Activated CD8-positive, alpha-beta memory T cell treated with anti-CD3 and anti-CD28 coated beads for 48 hours (primary cell): ENCODE measurements at places on chromosomes 3 and 15.

GRCh38 chr3:184238246-184238818 lies 8.9 kb downstream of the VWA5B2 start:
- DNase-seq, result no peak

GRCh38 chr3:134931045-134931785 lies 136.2 kb downstream of the EPHB1 start:
- DNase-seq, result no peak

- no peak for DNase-seq
Measured at GRCh38 chr15:51580385-51580784, 42.2 kb downstream of the DMXL2 start.

DNA sequence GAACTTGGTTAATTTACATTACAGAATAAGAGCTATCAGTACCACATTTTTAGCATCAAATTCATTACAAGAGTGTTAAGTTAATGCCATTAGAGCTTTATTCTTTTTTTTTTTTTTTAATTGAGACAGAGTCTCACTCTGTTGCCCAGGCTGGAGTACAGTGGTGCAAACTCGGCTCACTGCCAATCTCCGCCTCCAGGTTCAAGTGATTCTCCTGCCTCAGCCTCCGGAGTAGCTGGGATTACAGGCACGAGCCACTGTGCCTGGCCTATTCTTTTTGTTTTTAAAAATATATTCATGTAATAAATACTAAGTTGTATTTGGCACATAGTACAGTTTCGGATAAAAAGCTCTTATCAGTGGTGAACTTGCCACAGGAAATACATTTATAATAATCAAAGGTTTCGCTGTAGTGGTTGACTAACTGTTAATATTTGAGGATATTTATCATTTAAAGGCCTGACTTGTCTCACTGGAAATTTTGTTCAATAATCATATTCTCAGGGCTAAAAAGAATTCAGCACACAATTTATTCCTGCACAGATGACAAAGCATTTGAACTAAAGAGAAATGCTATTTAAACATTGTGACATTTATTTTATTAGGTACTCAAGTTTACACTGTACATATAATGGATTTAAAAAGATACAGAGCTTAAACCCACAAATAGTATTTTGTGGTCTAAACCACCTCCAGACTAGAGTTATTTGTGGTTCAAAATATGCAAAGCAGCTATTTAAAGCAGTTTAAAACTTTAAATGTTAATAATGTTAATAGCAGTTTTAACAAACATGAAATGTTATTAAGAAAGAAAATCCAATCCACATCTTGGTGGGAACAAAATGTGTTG lies 6.1 kb upstream of the LEKR1 start:
- DNase-seq, result no peak

DNA sequence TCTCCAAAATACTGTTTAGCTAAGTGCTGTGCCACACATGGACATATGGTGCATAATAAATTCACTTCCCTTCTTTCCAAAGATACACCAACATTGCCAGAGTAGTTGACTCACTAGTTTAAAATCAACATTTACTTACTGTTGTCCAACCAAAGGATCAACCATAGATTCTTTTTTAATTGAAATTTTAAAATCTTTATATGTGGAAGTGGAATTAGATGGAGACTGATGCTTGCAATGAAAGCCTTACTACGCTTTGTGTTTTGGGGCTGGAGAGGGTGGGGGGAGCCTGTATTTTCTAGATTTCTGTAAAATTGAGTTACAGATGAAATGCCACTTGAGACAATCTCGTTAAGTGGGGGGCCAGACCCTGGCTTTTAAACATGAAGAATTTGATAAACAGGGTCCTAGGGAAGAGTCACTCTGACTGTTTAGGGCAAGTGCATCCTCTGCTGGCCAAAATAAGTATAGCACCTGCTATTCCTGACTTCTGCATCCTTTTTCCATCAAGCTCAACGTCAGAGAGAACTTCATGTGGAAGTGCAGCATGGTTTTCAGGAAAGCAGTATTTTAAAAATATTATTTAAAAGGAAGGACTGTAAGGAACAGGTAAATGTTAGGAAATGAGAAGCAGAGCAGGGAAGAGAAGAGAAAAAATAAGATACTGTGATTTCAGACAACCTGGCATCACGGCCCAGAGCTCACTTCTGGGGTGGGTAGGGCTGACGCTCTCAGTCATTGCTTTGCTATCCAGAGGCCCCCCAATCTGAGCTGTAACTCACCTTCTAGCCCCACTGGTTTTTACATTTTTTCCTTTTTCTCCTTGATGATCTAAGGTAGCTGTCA lies 76.7 kb downstream of the BOC start:
- no peak for DNase-seq

DNA sequence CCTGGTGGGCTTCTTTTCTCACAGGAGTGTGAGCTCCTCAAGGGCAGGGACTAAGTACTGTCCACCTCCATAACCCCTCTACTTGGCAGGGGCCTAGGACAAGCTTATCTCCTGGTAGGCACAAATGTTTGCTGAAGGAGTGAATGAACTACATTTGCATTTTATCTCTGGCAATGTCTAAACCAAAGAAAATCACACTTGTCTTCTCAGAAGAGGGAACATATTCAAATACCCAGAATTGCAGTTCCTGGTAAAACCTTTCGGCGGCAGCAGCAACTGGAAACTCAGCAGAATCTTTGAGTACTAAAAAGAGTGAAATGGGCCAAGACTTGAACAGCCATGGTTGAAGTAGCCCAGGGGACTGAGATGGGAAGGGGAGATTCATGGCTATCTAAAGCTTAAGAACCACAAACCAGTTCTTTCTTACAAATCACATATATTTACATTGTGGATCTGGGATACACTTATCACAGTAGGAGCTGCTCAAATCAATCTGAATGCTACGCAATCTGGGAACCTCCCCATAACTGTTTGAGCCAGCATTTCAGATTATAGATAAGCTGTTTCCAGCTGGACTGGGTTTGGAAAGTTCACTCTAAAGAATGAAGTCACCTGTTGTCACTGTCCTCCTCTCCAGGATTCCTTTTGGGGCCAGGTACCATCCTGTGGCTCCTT lies 18.7 kb upstream of the PTPN9 start:
- no peak for DNase-seq

DNA sequence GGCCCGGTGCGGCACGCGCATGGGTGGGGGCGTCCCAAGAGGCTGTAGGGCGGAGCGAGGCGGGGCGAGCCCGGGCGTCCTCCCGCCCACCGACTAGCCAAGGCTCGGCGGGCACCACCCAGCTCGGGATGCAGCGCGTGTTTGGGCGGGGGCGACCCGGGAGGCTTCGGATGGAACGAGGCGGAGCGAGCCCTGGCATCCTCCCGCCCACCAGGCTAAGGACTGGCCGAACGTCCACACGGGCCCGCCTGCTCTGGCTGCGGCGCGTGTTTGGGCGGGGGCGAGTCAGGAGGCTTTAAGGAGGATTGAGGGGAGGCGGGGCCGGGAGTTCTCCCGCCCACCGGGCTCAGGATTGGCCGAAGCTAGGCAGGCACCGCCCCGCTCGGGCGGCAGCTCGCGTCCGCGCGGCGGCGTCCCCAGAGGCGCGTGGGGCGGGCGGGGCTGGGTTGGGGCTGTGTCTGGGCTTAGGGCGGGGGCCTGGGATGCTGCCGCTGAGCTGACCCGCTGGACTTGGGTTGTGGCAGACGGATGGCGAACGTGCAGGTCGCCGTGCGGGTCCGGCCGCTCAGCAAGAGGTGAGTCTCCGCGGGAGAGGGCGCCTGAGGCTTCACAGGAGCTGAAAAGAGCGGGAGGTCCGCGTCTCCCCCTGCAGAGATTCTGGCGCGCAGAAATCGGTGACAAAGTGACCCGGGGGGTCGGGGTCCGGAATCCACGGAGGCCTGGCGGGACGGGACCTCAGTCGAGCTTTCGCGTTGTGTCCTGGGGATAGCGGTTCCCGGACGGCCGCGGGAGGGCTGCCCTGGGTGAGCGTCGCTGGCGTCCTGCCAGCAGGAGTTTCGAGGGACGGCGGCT lies at the start of gene STARD9:
STARD9 (plus strand) TSS at position 419 of the 852 bp plus-strand sequence; CDS start at position 529, 110 bp downstream.
- DNase-seq, result peak; percentile 91

DNA sequence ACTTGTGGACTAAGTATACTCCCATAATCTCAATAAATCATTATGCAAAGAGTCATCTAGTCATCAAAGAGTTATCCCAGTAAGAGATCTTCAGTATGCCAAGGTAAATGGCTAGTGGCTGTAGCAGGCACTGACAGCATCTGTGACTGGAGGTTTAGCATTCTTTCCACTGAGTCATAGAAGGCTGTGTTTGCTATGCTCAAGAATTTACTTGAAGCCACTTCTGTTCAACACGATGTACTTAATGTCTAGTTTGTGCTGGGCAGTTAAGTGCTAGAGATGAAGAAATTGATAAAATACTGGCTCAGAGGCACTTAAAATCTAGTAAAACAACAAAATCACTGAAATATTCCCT lies 13.0 kb downstream of the ZBED2 start:
- no peak for DNase-seq

DNA sequence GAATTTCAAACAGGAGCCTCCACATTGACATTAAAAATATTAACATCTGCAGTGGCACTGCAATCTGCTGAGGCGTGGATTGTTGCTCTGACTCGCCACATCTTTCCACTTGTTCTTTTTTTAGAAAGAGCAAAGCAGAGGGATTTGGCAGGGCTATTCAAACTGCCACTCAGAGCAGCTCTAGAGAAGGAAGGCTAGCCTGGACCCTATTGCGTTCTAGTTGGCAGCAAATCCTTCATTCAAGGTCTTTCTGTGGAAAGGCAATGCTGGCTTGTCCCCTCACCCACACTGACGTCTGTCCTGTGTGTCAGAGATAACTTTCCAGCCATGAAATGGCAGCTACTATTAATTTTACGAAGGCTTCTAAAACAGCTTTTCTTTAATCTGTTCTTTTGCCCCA lies 483.2 kb upstream of the SGO1 start:
- DNase-seq, result no peak

- no peak for DNase-seq
Measured at GRCh38 chr15:38687775-38688495, 123.3 kb upstream of the RASGRP1 start.

- DNase-seq, result no peak
Measured at GRCh38 chr3:11084098-11084497, 70.2 kb upstream of the HRH1 start.

- DNase-seq, result no peak
Measured at GRCh38 chr15:100651253-100651652, 48.9 kb downstream of the ASB7 start.

GRCh38 chr3:11954312-11954934 lies 49.8 kb upstream of the SYN2 start:
- DNase-seq, result no peak

GRCh38 chr3:189233225-189233858 lies 61.6 kb downstream of the TPRG1 start:
- no peak for DNase-seq

GRCh38 chr3:23590424-23591273 lies 215.1 kb upstream of the UBE2E1 start:
- DNase-seq, result no peak

- no peak for DNase-seq
Measured at GRCh38 chr3:50372349-50372748, 13.0 kb upstream of the TMEM115 start.

DNA sequence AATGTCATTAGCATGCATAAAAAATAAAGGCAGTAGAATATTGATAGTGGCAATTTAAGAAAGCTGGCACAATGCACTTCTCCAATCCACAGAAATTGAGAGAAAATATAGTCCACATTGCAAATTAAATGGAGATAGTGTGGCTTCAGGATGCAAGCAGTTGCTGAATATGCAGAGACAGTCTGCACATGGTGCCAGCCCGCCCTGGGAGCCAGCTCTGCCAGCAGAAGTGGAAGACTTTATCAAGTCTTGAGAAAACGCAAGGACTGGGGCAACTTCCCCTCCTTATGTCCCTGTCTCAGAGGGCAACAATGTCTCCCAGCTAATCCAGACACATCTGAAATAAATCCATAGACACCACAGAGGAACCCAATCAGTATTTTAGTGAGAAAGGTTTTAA lies 57.2 kb downstream of the MB21D2 start:
- no peak for DNase-seq

DNA sequence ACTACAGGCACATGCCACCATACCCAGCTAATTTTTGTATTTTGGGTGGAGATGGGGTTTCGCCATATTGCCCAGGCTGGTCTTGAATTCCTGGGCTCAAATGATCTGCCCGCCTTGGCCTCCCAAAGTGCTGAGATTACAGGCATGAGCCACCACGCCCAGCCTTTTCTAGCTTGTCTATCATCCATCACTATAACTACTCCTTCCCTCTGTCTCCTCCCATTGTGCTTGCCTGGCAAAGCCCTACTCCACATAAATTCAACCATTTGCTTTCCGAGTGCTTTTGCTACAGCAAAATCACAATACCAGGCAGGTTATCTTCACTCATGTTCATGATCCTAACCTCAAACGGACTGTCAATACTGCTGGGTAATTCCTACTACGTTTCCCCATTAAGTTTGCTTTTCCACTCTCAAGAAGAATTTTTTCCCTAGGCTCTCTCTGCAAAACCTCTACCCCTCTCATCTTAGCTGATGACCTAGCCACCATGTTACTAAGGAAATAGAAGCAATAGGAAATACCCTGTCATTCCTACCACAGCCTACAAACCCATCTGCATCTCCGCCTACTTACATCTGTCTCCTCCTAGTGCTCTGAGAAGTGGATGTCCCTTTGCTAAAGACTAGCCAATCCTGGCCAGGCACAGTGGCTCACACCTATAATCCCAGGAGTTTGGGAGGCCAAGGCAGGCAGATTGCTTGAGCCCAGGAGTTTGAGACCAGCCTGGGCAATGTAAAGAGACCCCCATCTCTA lies 64.5 kb downstream of the RBPMS2 start:
- no peak for DNase-seq

DNA sequence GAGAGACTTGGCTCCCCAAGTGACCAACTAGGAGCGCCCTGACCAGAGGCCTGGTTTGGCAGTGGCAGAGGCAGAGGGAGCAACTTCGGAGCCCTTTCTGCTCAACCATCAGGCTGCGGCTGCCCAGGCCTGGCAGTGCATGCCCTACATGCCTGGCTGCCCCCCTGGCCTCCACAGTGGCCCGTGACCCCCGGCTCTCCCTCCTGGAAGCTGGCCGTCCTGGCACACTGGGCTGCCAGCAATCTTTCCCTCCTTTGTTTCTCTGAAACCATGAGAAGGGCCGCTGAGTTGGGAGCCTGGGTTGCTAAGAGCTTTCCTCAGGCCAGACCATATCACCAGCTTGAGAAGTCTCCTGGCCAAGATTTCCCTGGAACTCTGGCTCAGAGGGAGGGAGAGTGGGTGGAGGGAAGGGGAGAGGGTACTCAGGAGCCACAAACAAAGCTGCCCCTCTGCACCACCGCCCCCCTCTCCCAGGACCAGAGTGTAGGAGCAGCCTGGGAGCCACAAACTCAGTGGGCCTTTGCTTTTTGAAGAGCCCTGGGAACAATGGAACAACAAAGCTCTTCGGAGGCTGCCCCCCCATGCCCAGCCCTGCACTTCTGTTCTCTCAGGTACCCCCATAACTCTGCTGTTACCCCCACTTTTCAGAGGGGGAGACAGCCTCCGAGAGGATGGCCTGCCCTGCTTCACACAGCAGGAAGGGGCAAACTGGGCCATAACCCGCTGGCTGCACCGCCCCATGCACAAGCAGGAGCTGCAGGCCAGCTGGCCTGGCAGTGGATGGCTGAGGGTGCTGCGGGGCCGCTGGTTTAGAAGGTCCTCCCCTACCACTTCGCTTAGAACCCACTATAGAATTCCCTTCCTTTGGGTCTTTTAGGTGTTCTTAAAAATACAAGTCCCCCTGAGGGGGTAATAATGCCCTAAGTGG lies 11.3 kb downstream of the CORO2B start:
- DNase-seq, result no peak

- no peak for DNase-seq
Measured at GRCh38 chr3:79729096-79729495, 38.7 kb downstream of the ROBO1 start.

- DNase-seq, result no peak
Measured at GRCh38 chr3:42830437-42831320, 21.4 kb downstream of the ACKR2 start.

GRCh38 chr3:73349657-73350056 lies 275.1 kb downstream of the PDZRN3 start:
- DNase-seq, result no peak
